COR-L47 (cell line): ENCODE measurements at places on chromosomes 2 and 18.

DNA sequence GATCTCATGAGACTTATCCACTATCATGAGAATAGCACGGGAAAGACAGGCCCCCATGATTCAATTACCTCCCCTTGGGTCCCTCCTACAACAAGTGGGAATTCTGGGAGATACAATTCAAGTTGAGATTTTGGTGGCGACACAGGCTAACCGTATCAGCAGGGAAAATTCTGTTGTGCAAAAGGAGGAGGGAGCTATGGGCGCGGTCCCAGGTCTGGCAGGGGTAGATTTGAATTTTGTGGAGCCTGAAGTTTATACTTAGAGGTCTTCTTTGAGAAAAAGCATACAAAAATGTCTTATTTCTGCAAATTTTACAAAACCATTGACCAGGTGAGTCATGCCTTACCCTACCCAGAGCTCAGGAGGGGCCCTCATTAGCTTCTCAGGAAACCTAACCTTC is 36.6 kb downstream of the SLC4A3 start:
- DNase-seq, result no peak

GRCh38 chr2:1498176-1498575 is 84.9 kb downstream of the TPO start:
- DNase-seq, result no peak

- no peak for DNase-seq
Observed at GRCh38 chr2:238483656-238484055, 56.9 kb downstream of the ASB1 start.

DNA sequence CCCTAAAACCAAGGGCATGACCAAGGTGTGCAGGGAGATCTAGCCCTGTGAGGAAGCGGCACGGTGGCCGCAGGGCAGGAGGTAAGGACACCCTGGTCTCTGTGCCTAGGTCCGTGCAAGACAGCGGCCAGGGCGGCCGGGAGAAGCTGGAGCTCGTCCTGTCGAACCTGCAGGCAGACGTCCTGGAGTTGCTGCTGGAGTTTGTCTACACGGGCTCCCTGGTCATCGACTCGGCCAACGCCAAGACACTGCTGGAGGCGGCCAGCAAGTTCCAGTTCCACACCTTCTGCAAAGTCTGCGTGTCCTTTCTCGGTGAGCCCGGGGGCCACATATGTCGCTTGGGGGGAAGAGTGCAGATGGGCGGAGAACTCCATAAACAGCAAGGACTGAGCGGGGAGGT is 235.4 kb downstream of the ATAD2B start:
- no peak for DNase-seq

- no peak for DNase-seq
Observed at GRCh38 chr2:172574965-172575364, 19.1 kb downstream of the PDK1 start.

DNA sequence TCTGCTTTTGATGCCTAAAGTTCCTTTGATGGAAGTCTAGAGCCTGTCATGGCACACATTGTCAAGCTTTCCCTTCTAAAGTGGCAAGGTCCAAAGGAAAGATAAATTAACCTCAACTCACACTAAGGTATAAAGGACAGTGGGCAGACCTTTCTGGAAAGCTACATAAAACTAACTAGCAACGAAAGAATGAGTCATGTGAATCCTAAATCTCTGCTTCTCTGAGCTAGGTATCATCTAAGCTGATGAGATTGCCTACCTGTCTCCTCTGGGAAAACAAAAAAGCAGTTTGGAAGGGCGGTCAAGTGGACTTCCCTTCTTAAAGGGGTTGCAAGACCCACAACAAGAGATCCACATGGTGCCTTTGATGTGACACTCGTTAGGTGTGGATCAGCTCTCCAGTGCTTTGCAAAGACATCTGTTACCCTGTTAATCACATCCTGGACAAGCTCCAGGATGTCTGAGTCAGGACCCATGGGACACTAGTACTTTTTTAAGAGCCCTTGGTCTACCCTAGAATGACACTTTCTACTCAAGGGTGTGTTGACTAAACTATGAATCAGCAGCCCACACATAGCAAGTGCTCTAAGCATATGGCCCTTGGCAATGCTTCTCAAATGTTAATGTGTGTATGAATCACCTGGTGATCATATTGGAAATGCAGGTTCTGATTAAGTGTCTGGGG is 173.5 kb downstream of the ALK start:
- no peak for DNase-seq

GRCh38 chr2:1515073-1515430 is 101.8 kb downstream of the TPO start:
- no peak for DNase-seq

GRCh38 chr2:216183462-216183861 is 74.3 kb downstream of the XRCC5 start:
- DNase-seq, result no peak

- no peak for DNase-seq
Observed at GRCh38 chr18:45833846-45834245, 8.4 kb downstream of the SIGLEC15 start.

DNA sequence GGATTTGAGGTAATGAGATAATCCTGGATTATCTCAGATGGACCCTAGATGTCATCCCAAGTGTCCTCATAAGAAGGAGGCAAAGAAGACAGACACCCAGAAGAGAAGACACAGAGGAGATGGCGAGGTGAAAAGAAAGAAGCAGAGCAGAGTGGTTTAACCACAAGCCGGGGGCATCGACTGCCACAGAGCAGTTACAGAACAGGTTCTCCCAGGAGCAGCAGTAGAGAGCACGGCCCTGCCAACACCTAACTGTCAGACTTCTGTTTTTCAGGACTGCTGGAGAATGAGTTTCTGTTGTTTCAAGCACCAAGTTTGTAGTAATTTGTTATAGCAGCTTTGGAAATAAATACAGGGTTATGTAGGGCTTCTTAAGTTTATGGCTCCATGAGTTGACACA is 437.0 kb downstream of the THSD7B start:
- no peak for DNase-seq

GRCh38 chr2:112201696-112202430 is 53.0 kb downstream of the ZC3H8 start:
- no peak for DNase-seq

DNA sequence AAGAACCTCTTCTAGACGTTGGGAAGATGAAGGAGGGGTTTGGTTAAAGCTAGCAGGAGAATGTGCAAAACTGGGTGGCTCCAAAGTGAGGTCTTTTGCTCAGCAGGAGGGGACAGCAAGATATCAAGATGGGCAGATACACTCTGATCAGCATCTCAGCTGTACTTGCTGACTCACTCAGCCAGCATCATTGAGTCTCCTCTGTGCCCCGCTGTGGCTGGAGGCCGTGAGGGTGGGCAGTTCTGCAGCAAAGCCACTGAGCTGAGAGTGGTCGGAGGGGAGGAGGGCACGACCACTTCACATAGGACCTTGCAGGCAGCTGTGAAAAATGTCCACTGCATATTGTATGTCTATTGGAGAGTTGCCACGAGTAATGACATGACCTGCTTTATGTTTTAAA is 152.0 kb downstream of the CAPN13 start:
- DNase-seq, result no peak
